Muscle of arm (tissue), 14 donors: ENCODE measurements at places on chromosomes 16 and 17. TPM values are rescaled to one million over a fixed set of nuclear protein-coding genes. Genes with fewer than 3 reads are reported as not detected.

The FOXC2 gene
- polyA plus RNA-seq = 0.83 TPM

The TMEM220 gene
- 11.2 TPM for polyA plus RNA-seq

The KRTAP2-1 gene
- polyA plus RNA-seq = not detected

The CA5A gene
- 0.05 TPM for polyA plus RNA-seq

The SPATA22 gene
- 0.66 TPM for polyA plus RNA-seq

The PRRT2 gene
- polyA plus RNA-seq = 42.8 TPM
